ENCODE measurements at places on chromosomes 3 and 15.

DNA sequence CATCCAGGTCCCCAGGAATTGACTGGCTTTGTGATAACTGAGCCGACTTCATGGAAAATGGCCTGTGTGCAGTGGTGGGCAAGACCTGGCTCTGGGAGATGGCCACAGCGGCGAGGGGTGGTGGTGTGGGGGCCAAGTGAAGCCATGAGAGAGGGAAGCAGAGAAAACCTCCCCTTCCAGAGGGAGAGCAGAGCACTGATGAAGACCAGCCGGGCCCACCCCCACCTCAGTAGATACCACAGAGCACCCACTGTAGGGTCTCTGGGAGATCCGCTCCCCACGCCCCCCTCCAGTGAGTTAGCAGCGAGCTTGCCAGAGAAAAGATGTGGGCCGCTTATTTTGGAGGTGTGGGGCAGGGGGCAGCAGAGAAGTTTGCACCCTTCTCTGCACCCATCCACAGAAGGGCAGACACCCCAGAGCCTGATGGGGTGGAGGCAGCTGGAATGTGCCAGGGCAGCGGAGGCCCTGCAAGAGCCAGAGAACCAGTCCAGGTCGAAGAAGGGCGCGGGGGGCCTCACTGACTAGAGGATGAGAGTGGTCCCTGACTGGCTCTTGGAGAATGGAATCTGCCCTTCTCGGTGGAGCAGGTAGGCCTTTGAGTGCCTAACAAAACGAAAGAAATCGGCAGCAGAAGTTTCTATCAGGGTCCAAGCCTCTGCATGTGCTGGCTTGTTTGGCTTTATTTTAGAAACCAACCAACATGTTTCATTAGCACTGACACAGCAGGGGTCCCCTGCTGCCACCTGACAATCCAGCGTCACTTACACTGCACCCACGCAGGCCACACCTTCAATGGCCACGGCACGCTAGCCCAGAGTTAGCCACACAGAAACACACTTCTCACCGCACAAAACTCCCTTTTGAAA is 28.3 kb downstream of the MELTF start:
- H3K27ac ChIP-seq: peak overlapping the region; percentile 53
- H3K4me1 ChIP-seq: peaks cover 34% of the 10 kb centered on the region
- peaks cover 23% of the 10 kb centered on the region for H3K27me3 ChIP-seq
- DNase-seq: no peak
- H3K4me3 ChIP-seq: peak overlapping the region; percentile 76
- peaks cover 11% of the 10 kb centered on the region for H3K36me3 ChIP-seq

DNA sequence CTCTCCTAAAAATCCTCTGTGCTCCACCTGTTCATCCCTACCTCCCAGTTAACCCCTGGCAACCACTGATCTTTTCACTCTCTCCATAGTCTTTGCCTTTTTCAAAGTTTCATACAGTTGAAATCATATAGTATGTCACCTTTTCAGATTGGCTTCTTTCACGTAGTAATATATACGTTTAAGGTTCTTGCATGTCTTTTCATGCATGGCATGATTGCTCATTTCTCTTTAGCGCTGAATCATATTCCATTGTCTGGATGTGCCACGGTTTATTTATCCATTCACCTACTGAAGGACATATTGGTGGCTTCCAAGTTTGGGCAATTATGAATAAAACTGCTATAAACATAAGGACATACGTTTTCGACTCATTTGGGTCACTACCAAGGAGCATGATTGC is 28.7 kb downstream of the GLCE start:
- peaks cover 31% of the 10 kb centered on the region for H3K36me3 ChIP-seq
- peaks cover 6% of the 10 kb centered on the region for H3K27me3 ChIP-seq
- peaks cover 13% of the 10 kb centered on the region for H3K4me1 ChIP-seq

DNA sequence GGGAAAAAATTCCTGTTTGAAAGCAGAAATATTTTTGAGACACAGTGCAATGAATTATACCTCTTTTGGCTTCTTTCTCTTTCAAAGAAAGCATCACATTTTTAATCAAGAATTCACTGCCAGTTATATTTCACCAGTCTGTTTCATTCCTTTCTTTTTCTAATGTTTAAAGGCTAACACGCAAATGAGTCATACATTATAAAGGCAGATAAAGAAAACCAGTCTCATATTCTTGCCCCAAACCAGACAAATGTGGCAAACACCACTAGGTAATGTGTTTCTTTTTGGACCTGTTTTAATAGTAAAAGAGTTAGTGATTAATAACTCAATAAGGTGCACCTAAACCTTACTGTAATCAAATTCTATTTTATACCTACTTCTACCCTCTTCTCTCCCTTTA is 83.8 kb downstream of the PLOD2 start:
- no peak for DNase-seq
- no peaks in the 10 kb centered on the region for H3K27me3 ChIP-seq
- no peak overlapping the region for H3K4me3 ChIP-seq
- no peak overlapping the region for H3K27ac ChIP-seq
- H3K4me1 ChIP-seq: no peaks in the 10 kb centered on the region

- no peaks in the 10 kb centered on the region for H3K27me3 ChIP-seq
- no peaks in the 10 kb centered on the region for H3K4me1 ChIP-seq
- no peak overlapping the region for H3K4me3 ChIP-seq
- DNase-seq: no peak
- H3K27ac ChIP-seq: peak overlapping the region; percentile 36
Measured at GRCh38 chr15:43412096-43412495, 41.2 kb downstream of the TUBGCP4 start.

DNA sequence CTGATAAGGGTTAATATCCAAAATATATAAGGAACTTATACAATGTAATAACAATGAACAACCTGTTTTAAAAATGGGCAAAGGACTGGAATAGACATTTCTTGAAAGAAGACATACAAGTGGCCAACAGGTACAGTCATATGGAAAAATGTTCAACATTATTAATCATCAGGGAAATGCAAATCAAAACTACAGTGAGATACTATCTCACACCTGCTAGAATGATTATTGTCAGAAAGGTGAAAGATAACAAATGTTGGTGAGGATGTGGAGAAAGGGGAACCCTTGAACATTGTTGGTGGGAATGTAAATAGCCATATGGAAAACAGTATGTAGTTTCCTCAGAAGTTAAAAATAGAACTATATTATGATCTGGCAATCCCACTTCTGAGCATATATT is 20.4 kb downstream of the GOLM2 start:
- H3K36me3 ChIP-seq: peaks cover 27% of the 10 kb centered on the region
- DNase-seq: no peak
- H3K27ac ChIP-seq: no peak overlapping the region
- H3K27me3 ChIP-seq: no peaks in the 10 kb centered on the region

GRCh38 chr3:128500556-128500955 is 7.6 kb upstream of the GATA2 start:
- no peaks in the 10 kb centered on the region for H3K36me3 ChIP-seq
- no peak overlapping the region for H3K4me3 ChIP-seq
- H3K27me3 ChIP-seq: peaks cover 84% of the 10 kb centered on the region

DNA sequence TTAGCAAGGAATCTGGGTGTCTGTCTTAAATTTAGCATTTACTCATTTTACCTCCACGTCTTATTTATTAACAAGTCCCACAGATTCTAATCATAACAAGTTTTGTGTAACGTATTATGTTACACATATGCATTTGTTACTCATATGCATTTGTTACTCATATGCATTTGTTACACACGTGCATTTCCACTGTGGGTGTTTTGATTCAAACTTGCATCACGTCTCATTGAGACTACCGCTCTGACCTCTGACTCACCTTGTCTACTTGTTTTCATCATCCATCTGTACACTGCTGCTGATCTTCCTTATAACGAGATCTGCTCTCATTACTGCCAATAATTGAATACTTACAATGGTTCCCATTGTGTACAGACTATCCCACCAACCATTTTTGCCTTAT is 1141.4 kb downstream of the TBL1XR1 start:
- no peak for DNase-seq
- no peaks in the 10 kb centered on the region for H3K27me3 ChIP-seq
- no peaks in the 10 kb centered on the region for H3K36me3 ChIP-seq
- no peak overlapping the region for H3K4me3 ChIP-seq
- H3K27ac ChIP-seq: no peak overlapping the region

DNA sequence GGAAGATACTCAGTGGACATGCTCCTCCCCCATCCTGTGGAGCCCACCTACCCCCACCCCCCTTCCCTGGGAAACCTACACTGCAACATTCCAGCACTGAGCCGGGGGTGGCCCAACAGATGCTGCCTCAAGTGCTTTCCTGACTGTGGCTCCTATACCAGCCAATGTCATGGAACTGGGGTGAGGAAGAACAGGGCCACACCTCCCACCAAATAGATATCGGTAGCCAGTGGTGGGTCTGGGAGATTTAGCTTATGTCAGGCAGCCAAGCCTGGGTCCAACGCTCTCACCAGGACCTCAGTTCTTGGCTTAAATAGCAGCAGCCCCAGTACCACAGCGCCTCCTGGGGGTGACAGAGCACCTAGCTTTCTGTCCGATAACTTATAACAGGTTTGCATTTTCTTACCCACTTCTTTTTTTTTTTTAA is 30.3 kb downstream of the CDC25A start:
- no peak overlapping the region for H3K4me3 ChIP-seq
- DNase-seq: peak; percentile 74
- H3K36me3 ChIP-seq: peaks cover 37% of the 10 kb centered on the region
- H3K4me1 ChIP-seq: peaks cover 22% of the 10 kb centered on the region

GRCh38 chr3:197508051-197508451 is 47.7 kb downstream of the BDH1 start:
- no peak overlapping the region for H3K27ac ChIP-seq
- H3K4me1 ChIP-seq: peaks cover 60% of the 10 kb centered on the region
- no peak for DNase-seq
- H3K36me3 ChIP-seq: peaks cover 9% of the 10 kb centered on the region
